ENCODE measurements at places on chromosomes 5 and 9. TPM values are rescaled to one million over a fixed set of nuclear protein-coding genes. Genes with fewer than 3 reads are reported as not detected.

DNA sequence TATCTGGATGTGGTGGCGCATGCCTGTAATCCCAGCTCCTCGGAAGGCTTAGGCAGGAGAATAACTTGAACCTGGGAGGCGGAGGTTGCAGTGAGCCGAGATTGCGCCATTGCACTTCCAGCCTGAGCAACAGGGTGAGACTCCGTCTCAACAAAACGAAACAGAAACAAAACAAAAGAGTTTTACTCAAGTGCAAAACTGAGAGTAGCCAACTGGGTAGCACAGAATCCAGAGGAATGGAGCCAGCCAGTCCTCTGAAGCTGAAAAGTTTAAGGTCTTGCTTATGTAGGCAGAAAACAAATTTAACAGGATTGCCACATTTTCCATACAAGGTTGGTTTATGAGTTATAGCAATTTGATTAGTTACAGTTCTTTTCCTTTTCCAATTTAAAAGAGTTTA is 32.0 kb downstream of the SPIN1 start:
- no peak for DNase-seq

The SHC3 gene
- total RNA-seq, result 0.88 TPM

DNA sequence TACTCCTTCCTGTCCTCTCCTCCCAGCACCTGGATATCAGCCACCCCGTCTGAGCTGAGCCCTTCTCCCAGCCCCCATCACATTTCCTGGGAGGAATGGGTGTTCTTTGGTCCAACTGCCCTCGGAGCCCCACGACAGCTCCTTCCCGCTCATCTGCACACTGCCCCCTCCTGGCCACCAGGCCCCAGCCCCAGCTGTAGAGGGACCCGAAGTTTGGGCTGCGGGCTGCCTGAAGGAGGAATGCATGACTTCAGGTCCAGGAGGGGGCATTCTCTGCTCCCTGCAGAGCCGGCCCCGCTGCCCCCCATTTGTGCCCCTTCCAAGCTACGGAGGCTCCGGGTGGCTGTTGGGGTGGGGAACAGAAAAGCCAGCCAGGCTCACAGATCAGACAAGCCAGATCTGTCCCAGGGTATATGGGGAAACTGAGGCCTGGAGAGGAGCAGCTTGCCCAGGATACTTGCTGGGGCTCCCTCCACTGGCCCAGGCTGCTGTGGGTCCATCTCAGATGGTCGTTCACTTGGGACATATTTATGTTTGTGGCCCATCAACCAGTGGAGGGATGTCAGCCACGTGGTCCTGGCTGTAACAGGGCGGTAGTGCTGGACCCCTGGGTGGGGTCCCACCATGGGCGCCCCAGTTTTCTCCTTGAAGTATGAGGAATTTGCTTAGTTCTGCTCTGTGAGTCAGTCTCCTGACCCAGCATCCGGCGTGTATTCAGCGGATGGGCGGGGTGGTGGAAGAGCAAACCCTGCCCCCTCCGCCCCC is 33.1 kb downstream of the DAB2IP start:
- DNase-seq, result peak; percentile 82

DNA sequence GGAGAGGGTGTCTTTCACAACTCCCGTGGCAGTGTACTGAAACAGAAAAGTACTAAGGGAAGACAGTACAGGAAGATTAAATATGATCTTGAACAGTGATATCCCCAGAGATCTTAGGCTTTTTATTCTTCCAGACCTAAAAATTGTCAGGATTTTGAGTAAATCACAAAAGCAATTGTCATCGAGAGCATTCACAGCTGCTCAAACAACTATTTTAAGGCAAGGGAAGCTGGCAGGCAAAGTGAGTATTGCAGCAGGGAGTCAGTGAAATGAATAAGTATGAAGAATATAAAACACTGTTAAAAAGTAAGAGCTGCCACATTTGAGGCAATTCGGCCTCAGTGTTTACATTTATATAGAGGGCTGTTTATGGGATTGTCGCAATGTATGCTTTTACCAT is 479.0 kb downstream of the CAAP1 start:
- DNase-seq, result no peak

Measured in right cardiac atrium (tissue), 5 donors.